Activated CD4-positive, alpha-beta T cell treated with anti-CD3 and anti-CD28 coated beads, Interleukin-2, amount 10 ng/mL, durations not matched to agents 7 days and 5 days (primary cell): ENCODE measurements at places on chromosomes 5 and 9. TPM values are rescaled to one million over a fixed set of nuclear protein-coding genes. Genes with fewer than 3 reads are reported as not detected.

DNA sequence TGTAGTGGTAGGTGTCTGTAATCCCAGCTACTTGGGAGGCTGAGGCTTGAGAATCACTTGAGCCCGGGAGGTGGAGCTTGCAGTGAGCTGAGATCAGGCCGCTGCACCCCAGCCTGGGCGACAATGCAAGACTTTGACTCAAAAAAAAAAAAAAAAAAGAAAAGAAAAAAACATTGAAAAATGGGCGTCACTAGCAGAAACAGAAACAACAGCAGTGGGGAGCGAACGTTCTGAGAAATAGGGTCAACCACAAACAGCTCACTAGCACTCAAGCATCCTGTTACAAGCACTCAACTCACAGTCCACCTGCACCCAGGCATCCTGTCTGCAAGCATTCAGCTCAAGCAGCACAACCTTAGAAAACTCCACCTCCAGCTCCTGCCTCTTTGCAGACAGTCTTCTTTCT lies 17.2 kb downstream of the TRIM14 start:
- peak; percentile 92 for DNase-seq
- peak overlapping the region; percentile 68 for H3K4me3 ChIP-seq
- peaks cover 87% of the 10 kb centered on the region for H3K4me1 ChIP-seq
- H3K36me3 ChIP-seq, result peaks cover 71% of the 10 kb centered on the region
- peak overlapping the region; percentile 96 for H3K27ac ChIP-seq

- no peaks in the 10 kb centered on the region for H3K27me3 ChIP-seq
- H3K27ac ChIP-seq, result no peak overlapping the region
- no peaks in the 10 kb centered on the region for H3K36me3 ChIP-seq
Observed at GRCh38 chr5:127923804-127924570, 159.6 kb upstream of the SLC12A2 start.

The OGN gene
- not detected for total RNA-seq

GRCh38 chr5:123093601-123094236 lies 4.7 kb downstream of the PRDM6 start:
- H3K4me3 ChIP-seq, result no peak overlapping the region
- H3K27ac ChIP-seq, result no peak overlapping the region
- H3K27me3 ChIP-seq, result peaks cover 76% of the 10 kb centered on the region
- no peaks in the 10 kb centered on the region for H3K36me3 ChIP-seq
- peaks cover 9% of the 10 kb centered on the region for H3K4me1 ChIP-seq

DNA sequence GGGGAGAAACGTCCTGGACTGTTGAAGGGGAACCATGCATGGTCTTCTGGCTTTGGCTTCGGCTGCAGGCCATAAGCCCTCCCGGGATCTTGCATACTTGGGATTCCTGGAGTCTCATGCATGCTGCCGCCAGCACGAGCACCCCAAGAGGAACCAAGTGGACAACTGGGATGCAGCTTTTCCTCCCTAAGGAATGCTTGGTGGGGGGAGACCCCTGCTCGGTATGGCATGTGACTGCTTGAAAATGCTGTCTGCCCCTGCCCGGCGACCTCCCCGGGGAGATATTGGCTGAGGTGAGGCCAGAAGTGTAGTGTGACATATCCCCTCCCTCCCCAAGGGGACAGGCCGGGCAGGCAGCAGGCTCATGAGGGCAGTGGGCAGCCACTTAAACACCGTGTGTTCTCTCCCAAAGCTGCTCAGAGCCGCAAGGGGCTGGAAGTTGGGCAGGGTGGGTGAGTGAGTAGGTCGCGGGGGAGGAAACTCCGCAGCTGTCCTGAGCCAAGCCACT lies 15.7 kb downstream of the TMEM171 start:
- H3K4me1 ChIP-seq, result no peaks in the 10 kb centered on the region
- peaks cover 50% of the 10 kb centered on the region for H3K27me3 ChIP-seq
- no peak overlapping the region for H3K4me3 ChIP-seq
- no peaks in the 10 kb centered on the region for H3K36me3 ChIP-seq

- DNase-seq, result peak; percentile 61
- peak overlapping the region; percentile 92 for H3K4me3 ChIP-seq
- peaks cover 54% of the 10 kb centered on the region for H3K4me1 ChIP-seq
- no peaks in the 10 kb centered on the region for H3K27me3 ChIP-seq
- peaks cover 20% of the 10 kb centered on the region for H3K36me3 ChIP-seq
Observed at GRCh38 chr5:141637767-141638419, 1.1 kb downstream of the RELL2 start.
